ENCODE measurements at places on chromosomes 12 and 14.
A peak's percentile ranks its signal among the peaks of the same experiment; 100 is the strongest.

GRCh38 chr14:68518761-68519670 is 273.9 kb downstream of the ZFP36L1 start:
- DNase-seq: no peak

- no peak for DNase-seq
Observed at GRCh38 chr12:104521731-104522130, 65.0 kb downstream of the CHST11 start.

GRCh38 chr12:42958291-42958674 is 368.7 kb upstream of the PRICKLE1 start:
- no peak for DNase-seq

GRCh38 chr14:50364792-50365191 is 31.9 kb downstream of the CDKL1 start:
- no peak for DNase-seq

DNA sequence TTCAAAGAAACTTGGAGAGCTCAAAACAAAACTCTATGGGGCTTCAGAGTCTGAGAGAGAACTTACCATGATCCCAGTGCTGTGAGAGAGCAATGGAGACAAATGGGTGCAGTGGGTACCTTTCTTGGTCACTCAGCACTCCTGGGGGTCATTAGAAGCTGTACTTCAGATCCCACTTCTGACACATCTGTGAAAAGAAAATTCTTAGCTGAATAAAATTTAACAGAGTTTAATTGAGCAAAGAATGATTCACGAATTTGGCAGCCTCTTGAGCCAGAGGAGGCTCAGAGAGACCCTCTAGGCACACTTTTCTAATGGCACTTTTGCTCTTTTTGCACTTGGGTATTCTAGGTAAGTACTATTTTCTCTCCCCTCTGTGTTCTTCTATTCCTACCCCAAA is 96.8 kb upstream of the SYT10 start:
- DNase-seq: no peak

DNA sequence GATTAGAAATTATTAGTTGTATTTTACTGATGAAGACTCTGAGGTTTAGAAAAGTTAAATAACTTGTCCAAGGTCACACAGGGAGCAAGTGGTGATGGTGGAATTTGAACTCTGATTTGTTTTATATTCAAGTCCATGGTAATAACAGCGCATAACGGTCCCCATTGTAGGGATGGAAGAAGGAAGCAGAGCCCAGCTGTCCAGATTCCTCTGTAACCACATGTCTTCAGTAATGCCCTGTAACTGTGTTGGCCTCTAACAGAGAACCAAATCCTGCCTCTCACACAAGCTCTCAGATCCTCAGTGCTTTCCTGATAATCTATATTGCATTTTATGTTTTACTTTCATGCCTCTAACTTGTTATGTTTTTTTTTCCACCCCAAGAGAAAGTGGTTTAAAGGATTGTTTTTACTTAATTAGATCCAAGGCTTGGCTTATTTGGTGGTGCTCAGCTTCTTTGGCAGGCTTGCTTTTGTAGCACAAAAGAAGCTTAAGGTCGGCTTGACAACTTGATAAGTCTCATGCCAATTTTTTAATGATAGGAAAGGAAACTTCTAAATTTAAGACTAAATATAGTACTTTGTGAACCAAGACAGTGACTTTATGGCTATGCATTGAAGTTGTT is 105.1 kb upstream of the SEL1L start:
- DNase-seq: no peak

DNA sequence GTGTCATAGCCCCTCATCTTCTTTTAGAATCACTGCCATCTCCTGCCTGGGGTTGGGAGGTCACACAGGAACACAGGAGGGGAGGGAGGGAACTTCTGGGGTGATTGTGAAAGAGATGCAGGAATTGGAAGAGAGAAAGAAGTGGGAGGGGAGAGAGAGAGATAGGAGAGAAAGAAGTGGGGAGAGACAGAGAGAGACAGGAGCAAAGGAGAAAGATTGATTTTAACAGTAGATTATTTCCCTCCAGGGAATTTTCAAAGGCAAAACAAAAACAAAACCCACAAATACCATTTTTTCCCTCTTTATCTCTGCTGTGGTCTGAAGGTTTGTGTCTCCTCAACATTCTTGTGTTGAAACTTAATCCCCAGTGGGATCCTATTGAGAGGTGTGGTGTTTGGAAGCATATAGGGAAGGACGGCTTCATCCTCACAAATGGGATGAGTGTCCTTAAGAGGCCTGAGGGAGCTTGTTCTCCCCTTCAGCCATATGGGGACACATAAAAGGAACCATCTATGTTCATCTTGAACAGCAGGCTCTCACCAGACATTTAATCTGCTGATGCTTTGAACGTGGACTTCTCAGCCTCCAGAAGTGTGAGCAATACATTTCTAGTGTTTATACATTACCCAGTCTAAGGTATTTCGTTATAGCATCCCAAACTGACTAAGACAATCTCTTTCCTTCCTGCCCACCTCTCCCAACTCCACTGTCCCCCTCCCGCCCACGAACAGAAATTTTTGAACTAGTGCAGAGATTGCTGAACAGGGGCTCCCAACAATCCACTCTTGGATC is 134.9 kb upstream of the MAX start:
- no peak for DNase-seq

- no peak for DNase-seq
Observed at GRCh38 chr14:21103411-21103709, 2.5 kb downstream of the TMEM253 start.

- no peak for DNase-seq
Observed at GRCh38 chr14:50985124-50985858, 41.0 kb upstream of the PYGL start.

GRCh38 chr12:88600272-88600671 is 20.0 kb upstream of the KITLG start:
- no peak for DNase-seq

DNA sequence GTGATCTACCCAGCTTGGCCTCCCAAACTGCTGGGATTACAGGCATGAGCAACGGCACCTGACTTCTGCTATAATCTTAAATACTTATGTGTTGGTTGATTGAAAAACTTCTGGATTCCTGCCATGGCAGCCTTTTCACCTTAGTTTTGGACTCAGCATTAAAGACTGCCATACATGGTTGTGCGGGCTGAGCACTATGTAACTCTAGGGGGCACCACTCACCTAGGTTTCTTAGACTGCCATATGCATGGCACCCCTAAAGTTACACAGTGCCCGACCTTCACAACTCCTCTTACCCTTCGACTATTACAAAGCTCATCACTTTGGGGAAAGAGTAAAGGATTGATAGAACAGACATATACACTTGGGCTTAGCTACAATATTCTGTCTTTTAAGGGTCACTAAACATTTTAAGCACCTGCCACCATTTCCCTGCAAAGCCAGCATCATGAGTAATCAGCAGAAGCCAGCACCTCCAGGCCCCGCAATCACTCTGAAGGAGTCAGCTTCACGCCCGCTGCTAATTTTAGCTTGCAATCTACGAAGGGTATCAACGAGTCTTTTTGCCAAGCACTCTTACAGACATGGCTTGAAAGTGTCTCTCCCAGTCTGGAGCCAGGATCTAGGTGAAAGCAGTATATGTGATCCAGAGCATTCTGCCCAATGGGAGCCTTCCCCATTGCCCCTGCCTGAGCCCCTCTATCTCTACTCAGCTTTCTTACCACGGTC is 59.8 kb downstream of the SUDS3 start:
- peak; percentile 82 for DNase-seq

DNA sequence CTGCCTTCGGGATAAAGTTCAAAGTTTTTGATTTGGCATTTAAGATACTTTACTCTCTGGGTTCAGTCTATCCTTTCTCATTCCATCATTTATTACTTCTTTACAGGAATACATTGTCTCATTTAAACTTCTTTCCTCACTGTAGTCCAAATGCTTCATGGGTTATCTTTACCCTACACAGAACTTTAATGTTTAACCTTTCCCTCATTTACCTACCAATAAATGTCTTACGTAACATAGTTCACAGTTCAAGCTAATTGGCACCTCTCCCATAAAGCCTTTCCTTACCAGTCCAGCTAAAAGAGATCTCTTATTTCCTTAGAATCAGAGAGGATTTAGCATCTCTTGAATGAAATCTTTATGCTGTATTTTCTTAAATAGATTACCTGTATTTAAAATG is 476.3 kb upstream of the SEL1L start:
- DNase-seq: no peak

DNA sequence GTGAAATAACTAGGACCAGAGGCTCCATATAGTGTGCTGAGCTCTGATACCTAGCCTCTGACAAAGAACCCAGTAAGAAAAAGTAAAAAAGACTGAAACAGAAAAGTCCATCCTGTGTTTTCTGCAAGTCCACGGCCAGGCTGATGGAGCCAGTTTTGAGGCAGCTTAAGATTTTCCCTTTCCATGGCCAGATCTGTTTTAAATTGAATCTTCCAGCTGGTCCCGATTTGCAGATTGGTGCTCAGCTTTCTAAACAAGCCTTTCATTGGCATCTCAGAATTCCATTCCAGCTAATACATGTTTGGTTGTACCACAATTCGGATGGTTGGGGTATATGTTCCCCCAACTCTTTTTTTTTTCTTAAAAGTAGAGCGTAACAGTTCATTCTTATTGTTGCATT is 152.0 kb downstream of the DACT1 start:
- DNase-seq: no peak

DNA sequence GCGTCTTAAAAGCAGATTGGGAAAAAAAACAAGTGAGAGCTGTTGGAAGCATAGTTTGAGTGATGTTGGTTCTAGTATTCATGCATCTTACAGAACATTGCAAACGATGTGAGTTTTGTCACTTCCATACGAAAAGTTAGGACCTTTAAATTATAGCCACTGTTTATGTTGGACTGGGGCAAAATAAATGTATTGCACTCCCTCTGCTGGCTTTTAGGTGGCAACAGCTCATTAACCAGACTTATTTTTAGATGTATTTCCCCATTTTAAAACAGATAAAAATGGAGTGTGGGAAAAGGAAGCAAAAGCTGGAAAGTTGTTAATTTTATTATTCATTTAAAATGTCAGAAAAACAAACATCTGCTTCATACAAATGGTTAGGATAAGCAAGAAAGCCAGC is 111.9 kb downstream of the LGR5 start:
- DNase-seq: no peak

DNA sequence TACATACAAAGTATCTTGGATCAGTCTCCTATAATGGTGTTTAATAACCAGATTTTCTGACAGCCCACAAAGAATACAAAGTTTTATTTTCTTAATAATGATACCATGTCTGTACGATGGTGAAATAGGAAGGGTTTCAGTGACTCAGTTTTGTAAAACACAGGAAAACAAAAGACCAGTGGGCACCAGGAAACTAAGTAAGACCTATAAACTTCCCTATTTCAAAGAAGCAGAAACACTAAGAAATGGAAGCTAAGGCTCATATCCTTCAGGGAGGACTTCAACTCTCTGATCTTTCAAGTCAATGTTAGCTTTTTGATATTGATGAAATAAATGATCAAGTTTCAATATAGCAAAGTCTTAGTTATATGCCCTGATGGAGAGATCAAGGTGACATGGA is 196.0 kb downstream of the DUSP6 start:
- no peak for DNase-seq

GRCh38 chr12:76765598-76765997 is 1.7 kb downstream of the ZDHHC17 start:
- DNase-seq: no peak

GRCh38 chr12:39764944-39765560 is 145.4 kb upstream of the ABCD2 start:
- DNase-seq: no peak

- no peak for DNase-seq
Observed at GRCh38 chr12:45915405-45915804, 75.0 kb downstream of the SCAF11 start.

DNA sequence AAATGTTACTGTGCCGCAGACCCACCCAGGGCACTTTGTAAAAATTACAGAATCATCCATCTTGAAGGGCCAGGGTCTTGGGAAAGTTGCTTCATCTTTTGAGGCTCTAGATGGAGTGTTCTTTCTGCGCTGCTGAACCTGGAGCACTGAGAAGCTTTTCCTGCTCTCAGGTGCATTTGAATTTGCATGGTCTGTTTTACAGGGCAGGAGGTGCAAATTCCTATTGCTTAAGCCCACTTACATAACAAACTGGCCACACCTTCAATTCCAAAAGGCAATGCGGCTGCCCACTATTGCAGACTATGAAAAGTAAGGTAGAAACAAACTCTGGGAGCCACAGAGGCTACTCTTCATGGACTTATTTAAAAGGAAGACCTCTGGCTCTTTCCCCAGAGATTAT is 254.8 kb downstream of the CACNA1C start:
- DNase-seq: peak; percentile 74

DNA sequence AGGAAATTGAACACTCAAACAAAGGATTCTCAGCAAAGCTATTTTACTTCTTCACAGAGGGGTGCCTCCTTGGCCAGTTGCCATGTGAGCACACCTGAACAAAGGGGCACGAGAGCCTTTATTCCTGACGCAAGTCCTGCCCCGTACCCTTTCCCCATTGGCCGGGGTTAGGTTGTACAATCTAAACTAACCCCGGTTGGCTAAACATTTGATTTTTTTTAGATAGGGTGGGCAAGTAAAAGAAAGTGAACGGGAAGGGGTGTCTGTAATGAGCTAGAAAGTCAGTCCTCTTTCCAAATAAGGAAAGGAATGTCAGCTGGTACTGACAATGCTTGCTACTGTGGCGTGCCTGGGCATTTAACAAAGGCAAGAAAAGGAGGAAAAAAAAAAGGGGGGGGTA is 135.5 kb upstream of the CDKN3 start:
- peak; percentile 60 for DNase-seq

GRCh38 chr14:73616831-73617230 is 4.5 kb downstream of the ACOT6 start:
- peak; percentile 59 for DNase-seq

GRCh38 chr12:14956024-14956891 is 5.1 kb downstream of the ARHGDIB start:
- DNase-seq: no peak

DNA sequence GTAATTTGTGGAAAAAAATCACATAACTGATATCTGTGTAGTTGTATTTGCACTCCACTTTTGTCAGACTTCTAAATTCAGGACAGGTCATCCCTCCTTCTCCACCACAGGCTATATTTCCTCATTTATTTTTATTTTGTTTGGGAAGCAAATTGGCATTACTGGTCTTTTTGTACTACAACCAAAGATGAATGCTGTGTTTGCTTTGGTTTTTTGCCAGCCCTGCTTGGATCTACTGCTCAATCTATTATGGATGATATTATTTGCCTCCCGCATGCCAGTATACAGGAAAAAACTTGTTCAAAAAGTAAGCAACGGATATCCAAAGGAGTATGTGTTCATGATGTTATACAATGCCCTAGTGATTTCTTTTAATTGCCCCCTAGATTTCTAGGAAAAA is 948.8 kb downstream of the TRHDE start:
- no peak for DNase-seq

DNA sequence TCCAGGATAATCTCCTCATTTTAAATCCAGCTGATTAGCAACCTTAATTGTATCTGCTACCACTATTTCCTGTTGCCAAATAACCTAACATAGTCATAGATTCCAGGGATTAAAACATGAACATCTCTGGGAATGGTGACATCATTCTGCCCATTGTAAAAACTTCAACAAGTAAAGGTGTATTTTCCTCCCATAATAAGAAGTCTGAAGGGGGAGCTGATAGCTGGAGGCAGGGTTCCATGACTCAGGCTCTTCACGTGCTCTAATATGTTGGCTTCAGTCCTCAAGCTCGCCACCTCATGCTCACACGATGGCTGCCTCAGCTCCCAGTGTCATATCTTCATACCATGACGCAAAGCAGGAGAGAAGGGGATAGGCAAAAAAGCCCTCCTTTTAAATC is 172.0 kb upstream of the VASH1 start:
- DNase-seq: no peak
